ENCODE measurements at places on chromosomes 1 and 21.

- DNase-seq: peak; percentile 76
These were observed 14.1 kb downstream of the TRAF3IP3 start for GRCh38 chr1:209769971-209770370.

DNA sequence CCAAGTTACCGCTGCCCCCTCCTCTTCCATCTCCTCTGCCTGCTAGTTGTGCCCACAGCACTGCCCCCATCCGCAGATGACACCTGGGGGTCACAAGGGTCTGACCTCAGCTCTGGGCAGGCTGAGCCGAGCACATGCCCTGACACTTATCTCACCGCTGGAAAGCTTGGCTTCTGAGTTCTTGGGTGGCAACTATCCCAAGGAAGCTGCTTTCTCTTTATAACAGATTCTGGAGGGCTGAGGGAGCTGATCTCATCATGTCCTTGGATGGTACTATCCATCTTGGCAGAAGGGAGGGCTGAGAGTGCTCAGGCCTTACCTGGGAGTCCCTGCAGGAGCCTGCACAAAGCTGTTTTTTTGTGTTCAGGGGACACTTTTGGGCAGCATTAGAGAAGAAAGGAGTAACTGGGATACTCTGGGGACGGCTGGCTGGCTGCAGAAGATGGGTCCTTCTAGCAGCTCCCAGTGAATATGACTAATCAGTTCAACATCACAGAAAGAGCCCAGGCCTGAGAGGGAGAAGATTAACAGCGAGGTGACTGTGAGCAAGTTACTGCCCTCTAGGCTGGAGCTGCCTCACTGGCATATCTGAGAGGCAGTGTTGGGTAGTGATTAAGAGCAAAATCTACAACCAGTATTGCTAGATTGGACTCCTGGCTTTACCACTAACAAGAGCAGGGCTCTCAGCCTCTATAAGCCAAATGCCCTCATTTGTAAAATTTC lies 71.6 kb downstream of the PLXNA2 start:
- DNase-seq: peak; percentile 90

GRCh38 chr1:46659307-46659870 lies 8.8 kb downstream of the ATPAF1 start:
- no peak for DNase-seq

DNA sequence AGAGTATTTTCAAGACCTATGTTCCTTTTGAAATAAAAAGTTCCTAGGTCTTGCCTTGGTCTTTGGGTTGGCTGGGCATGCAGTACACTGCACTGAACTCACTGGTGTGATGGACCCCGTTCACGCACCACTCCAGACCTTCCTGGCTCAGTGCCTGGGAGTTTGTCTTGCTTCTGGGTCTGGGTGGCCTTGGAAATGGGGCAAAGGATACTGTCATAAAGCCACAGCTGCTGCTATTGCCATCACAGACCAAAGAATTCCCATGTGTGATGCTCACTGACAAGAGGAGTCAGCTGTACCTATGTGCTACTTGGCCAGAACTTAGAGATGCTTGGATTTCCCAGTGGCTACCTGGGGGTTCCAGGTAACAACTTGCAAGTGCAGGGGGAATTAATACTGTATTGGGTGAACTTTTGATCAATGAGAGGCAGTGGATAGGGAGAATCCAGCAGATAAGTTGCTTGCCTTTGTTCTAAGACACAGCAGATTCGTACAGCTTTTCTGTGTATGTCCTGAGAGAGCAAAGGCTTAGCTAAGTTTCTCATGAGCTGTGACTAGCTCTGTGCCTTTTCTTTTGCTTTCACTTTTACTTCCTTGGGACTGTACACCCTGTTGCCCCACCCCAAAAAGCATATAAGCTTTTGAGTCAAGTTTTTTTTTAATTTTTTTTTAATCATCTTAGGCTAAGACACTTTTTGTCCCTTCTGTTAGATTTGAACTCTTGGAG lies 115.3 kb downstream of the RUNX1 start:
- DNase-seq: peak; percentile 66

GRCh38 chr1:235006132-235006721 lies 122.4 kb downstream of the TOMM20 start:
- DNase-seq: no peak

- peak; percentile 18 for DNase-seq
These were observed 172.7 kb upstream of the ZP4 start for GRCh38 chr1:238063454-238063853.

- no peak for DNase-seq
These were observed 14.5 kb upstream of the CSF3R start for GRCh38 chr1:36497207-36497606.

DNA sequence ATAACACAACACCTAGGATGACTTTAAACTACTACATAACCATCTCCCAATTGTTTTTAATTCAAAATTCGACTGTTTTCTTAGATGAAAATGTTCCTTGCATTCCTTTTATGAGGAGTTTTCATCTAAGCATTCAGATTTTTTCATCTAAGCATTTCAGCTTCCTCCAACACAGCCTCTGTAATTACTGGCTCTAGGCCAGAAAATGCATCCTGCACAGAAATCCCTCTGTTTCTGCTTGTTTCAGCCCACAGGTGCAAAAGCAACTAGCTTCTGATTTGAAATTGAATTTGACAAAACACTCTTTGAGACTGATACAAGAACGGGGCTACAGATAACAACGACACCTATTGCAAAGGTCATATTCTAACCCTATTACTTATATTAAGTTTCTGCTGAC lies 90.4 kb downstream of the RGS21 start:
- no peak for DNase-seq

GRCh38 chr1:32770741-32771548 lies 46.2 kb downstream of the YARS1 start:
- no peak for DNase-seq

DNA sequence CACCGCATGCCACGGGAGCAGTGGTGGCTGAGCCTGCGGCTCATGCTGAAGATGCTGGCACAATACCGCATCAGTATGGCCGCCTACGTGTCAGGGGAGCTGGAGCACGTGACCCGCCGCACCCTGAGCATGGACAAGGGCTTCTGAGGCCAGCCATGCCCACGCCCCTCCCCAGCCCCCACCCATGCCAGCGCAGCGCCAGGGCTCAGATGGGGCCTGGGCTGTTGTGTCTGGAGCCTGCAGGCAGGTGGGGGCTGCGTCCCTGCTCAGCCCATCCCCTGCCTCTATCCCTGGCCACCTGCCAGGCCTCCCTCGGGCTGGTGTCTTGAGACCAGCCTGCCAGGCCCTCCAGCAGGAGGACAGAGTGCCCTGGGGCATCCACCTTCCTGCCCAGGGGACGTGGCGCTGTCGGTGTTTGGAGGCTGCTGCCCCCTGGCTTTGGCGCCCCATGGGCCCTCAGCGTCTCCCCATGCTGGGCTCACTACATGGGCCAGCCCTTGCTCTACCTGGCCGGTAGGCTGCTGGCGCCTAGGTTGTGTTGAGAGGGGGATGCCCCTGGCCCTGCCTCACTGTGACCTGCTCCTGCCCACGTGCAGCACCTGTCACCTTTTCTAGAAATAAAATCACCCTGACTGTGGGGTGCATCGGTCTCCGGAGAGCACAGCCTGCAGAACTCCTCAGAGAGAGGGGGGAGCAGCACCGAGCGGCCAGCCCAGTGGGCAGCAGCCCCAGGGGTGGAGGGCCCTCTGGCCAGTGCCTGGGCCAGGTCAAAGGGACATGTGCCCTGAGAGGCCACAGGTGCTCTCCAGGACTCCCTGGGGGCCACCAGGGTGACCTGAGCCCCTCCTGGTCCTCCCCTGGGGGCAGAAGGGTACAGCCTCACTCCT lies 12.2 kb downstream of the CFAP410 start:
- no peak for DNase-seq

DNA sequence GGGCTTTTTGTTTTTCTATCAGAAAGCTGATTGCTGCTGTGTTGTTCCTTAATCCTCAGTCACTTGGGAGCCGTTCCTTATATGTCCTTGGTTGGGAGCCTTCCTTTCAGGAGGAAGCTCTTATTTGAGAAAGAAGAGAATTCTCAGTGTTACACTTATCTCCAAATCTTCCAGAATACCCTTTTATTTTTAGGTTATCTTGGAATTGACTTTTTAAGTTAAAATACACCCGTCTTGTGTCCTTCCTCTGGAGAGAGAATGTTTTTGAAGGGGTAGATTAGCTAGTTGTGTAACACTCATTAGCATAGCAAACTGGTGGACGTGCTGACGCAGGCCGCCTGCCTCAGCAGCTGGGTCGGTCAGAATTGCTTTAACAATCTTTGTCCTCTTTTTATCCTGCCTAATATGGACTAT lies 42.1 kb downstream of the LRRC8B start:
- peak; percentile 68 for DNase-seq

DNA sequence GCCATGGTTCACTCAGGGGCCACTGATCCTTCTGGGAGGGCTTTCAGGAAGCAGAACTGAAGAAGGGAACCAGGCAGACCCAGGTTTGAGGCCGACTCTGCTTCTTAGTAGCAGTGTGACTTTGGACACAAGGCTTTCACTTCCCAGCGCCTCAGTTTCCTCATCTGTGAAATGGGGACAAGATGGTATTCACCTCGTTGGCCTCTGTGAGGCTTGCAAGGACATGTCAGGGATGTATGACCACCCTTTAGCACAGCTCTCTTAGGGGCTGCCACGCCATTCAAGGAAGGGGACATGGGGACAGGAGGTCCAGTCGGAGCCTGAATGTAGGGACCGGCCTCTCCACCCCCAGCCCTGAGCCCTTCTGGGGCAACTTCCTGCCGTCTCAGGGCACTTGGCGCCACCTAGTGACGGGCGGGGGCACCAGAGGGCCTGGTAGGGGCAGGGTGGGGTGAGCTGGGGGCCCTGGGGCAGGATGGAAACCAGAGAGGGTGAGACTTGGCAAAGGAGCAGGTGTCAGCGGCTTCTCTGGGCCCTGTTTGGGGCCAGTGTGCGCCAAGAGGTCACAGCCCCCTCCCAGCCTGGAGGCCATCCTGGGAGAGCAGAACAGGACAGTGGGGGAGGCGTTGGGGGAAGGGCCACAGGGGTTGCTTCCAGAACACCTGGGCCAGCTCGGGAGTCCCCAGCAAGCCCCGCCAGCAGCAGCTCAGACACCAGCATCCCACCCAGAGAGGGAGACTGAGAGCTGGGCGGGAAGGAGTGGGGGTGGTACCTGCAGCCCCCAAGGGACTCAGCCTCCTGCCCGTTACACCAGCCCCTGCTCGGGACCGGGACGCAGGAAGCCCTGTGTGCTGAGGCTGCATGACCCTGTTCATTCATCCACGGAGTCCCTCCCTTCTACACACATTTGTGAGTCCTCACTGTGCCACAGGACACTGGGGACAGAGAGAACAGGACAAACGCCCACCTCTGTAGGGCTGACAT lies 102.5 kb upstream of the TARDBP start:
- DNase-seq: peak; percentile 80

DNA sequence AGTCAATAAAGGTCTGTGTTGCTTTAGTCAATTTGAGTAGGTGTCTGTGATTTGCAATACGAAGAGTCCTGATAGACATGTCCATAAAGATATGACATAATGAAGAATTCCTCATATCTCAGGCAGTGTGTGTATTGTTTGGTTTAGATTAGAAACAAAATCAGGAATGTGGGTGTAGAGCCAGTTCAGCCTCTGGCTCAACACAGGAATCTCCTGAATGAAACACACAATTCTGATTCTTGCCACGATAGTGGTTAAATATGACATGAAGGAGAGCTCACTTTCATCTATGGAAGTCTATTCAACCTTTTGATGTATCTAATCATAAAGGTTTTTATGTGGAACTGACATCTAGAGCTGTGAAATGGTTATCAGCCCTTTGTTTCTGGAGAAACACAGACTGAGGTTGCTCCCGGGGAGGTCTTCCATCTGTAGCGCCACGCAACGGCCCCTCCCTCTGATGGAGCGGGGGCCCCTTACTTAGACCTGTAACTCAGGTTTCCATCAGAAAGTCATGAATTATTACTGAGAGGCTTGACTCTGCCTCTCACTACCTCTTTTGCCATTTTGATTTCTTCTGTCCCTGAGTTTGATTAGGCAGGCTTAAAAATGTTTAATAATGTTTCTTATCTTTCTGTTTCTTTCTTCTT lies 19.5 kb downstream of the TSPAN2 start:
- DNase-seq: no peak

DNA sequence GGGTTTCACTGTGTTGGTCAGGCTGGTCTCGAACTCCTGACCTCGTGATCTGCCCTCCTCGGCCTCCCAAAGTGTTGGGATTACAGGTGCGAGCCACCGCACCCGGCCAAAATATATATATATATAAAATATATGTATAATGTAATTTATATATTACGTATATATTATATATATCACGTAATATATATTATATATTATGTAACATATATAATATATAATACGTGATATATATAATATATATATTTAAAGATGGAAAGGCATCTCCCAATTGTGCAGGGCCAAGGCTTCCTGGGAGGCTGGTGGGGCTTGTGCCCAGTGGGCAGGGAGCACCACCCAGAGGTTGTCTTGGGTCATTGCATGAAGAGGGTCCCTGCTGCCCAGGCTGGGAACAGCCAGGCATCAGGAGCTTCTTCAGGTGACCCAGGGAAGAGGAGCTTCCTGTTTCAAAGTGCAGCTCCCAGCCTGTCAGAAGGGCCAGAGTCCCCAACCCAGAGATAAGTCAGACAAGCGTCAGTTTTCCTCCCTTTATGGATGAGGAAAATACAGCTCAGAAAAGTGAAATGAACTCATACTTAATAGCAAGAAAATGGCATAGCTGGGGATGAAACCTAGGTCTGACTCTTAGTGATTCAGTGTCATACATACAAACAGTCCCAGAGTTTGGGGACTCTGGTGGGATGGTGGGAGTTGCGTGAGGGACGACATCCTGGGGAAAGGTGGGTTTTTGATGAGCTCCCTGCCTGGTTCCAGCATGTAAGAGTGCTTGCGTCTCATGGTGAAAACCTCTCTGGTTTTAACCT lies 12.0 kb downstream of the UBE2Q1 start:
- DNase-seq: peak; percentile 85
